ENCODE measurements at places on chromosomes 7 and 10.

DNA sequence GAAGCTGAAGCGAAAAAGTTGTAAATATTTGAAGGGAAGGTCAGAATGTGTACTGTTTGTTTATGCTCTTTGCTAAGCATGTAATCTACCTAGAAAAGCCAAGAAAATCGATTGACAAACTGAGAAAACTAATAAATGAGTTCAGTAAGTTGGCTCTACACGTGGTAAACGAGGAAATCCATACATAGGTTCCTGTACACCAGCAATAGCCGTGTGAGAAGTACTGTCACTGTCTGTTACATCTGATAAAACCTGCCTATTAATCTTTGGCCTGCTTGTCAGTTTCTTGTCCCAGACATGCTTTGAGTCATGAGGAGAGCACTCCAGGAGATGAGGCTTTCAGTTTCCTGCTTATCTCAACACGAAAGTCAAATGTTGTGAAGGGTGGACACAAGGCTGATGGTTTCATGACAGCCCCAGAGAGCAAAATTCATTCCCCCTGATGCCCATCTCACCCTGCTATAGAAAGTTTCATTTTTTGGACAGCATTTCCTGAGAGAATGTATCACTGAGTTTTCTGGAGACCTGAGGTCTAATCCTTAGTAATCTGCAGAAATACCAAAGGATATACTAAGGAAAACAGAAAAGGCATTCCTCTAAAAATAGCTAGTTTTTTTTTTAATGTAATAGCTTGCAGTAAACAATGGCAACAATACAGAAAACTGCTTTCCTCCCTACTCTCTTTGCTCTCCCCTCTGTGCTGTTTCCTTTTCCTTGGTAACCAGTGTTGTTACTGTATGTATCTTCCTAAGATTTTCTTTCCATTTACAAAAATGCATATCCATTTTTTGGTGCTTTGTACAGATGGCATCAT lies 18.8 kb downstream of the BMPR1A start:
- no peak for DNase-seq

- DNase-seq = no peak
Observed at GRCh38 chr7:1668396-1669063, 1.5 kb upstream of the ELFN1 start.

DNA sequence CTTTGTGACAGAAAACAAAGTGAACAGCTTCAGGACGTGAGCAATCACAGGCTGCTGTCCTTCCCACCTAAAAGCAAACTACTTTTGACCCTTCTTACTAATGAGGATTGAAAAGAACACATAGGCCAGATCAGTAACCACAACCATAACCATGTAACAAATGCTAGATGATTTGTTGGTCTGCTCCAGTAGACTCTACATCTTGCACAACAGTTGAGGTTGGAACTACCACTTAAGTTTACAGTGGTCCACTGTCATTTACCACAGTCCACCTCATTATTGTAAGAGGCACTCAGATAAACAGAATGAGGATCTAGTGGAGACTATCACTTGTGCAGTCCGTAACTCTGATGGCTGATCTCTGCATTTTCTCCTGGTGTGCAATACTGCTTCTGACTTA lies 27.8 kb downstream of the NET1 start:
- no peak for DNase-seq

DNA sequence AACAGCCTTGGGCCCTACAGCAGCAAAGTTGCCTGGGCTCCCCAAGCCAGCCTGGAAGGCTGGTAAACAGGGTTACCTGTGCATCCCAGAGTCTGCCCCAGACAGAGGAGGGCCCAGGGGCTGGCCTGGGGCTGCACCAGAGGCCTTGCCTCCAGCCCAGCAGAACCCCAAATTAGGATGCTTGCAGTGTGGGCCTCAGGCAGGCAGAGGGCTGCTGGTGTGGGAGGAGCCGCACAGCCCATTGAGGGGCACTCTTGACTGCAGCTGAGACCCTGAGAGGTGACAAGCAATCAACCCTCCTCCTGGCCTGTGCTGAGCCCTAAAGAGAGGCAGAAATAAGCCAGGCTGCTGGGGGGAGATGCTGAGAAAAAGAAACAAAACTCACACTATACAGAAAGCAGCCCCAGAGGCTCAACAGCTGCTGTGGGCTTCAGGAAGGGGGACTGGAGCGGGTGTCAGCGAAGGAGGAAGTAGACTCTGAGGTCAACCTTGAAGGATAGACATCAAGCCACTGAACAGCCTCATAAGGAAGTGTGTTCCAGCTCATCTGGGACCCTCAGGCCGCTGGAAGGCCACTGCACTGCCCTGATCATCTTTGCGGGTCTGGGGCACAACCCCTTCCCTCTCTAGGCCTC lies 6.6 kb downstream of the AIFM2 start:
- DNase-seq = no peak

- DNase-seq = no peak
Observed at GRCh38 chr7:153642989-153643388, 409.2 kb upstream of the DPP6 start.

GRCh38 chr7:124752310-124752709 lies 13.3 kb downstream of the GPR37 start:
- no peak for DNase-seq

DNA sequence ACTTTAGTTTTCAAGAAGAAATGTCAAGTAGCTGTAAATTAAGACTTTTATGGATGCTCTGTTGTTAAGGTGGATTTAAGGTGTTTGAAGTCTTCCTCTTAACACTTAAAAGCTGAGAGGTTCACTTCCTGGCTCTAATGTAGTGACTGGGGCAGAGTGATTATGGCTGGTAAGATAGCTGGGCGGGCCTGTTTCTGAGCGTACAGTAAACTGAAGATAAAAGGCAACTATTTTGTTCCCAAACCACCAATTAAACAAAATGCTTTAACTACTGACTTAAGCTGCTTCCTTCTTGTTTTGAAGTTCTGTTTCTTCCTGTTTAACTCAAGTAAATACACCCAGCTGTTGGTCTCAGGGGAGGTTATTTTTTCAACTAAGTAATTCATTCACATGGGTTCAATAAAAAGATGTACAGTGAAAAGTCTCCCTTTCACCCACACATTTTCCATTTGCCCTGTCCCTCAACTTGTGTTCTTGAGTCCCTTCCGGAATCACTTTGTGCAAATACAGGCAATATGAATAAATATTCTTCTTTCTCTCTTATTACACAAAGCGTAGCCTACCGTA lies 19.3 kb downstream of the VWA2 start:
- no peak for DNase-seq

- DNase-seq = no peak
Observed at GRCh38 chr10:92244796-92245195, 46.1 kb downstream of the CPEB3 start.

DNA sequence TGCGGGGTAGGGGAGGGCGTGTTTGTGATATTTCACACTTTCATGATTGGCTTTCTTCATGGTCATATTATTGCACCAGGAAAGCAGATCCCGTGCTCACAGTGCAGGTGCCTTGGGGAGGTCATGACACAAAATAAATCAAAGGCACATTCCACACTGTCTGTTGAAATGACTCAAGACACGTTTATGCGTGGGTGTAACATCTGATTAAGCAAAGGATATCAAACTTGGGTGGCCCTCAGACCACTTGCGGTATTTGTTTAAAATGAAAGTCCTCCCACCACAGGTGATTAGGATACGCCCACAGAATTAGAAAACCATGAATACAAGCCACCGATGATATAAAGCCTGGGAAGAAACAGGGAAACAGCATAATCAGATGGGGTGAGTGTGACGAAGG lies 51.1 kb downstream of the SVIL start:
- DNase-seq = no peak

GRCh38 chr10:86221442-86222335 lies 144.9 kb downstream of the GRID1 start:
- no peak for DNase-seq

DNA sequence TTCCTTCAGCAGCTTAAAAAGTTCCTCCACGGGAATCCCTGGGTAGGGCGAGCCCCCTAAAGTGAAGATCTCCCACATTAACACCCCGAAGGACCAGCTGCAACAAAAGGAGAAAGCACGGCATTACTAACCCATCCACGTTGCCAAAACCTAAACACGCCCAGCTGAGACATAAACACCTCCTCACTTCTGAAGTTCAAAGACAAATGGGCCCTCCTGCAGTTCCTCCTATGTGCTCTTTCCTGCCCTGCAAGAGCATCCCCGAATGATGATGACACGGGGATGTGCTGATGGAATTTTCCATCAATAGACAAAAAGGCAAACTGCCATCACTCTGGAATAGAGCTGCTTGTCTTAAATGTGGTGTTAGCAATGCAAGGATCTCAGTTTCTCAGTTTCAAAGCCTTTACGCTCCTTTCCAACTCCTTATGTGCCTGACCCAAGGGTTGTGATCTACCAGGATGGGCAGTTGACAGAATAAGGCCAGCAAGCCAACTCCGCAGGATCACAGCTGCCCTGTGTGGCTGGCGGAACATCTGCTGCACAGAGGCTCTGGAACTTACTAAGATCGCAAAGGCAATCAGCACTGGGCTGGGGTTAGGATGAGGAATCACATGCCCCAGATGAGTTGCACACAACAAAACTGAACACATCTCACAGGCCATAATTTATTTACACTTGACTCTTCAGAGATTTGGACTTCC lies 112.7 kb downstream of the FGFR2 start:
- no peak for DNase-seq

DNA sequence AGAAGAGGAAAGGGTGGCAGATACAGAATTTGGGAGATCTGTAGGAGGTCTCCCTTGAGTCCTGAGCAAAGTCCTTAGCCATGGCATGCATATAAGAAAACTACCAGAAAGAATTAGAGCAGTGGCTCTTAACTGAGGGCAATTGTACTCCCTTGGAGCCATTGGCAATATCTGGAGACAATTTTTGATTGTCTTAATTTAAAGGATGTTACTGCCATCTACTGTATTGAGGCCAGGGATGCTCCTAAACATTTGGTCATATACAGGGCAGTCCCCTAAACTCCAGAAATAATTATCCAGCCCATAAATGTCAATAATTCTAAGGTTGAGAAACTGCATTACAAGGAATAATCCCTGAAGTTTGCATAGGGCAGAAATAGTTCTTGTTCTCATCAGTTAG lies 136.4 kb upstream of the ODAD2 start:
- no peak for DNase-seq

DNA sequence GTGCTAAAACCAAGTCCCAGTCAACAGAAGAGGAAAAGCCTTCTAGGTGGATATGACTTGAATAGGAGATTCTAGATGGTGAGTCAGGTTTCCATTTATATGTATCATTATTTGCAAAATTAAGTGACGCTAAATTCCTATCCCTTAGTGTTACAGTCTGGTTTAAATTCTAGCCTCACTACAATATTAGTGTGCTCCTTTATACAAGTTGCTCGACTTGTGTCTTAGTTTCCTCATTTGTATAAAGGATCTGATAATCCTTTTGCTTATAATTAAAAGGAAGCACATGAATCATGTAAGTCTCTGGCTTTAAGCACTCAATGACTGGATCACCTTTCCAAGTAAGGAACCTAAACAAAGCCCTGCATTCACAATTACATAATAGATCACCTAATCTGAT lies 105.7 kb downstream of the SVOPL start:
- DNase-seq = no peak

GRCh38 chr10:59754951-59755350 lies 1.7 kb upstream of the MRLN start:
- no peak for DNase-seq

DNA sequence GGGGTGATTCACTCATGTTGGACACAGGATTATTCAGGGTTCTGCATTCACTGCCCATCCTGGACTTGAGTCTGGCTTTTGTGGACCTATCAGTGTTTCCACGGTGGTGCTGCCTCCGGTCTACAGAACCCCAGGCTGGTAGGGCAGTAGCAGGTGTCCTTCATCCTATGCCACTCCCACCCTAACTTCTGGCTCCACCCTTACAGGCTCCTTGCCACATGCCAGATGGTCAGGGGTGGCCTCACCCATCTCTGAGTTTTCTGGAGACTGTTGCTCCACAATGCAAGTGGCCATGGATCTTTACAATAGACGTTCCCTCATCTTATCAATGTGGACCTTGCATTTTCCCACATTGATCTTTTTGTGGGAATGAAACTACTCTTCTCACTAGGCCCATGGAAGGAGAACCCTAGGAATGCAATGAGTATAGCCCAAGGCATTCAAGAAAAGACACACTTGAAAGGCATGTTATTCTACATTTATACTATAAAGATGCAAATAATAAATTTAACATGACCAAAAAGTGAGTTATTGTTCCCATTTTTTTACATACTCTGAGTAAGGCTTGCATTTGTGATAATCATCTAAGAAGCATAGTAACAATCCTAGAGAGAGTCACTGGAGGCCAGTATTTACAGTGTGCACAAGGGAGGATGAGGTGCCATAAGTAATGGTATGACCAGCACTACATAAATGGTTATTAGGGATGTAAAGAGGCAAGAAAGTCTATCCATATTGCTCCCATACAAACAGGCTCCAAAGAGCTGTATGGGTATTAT lies 57.4 kb upstream of the ADO start:
- DNase-seq = no peak

DNA sequence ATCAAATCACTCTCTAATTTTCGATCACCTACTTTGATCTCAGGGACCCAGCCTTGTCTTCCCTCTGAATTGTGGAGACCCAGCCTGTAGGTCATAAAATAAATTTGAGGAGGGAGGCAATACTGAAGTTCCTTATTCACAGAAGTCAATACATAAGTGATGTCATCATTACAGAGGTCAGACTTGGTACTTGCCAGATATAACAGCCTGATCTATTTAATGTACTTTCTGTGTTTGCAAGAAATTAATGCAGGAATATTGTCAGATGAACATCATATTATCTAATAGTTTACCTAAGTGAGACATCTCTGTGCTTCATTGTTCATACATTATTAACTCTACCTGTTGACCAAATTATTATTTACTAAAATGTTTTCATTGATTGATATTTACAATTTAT lies 105.6 kb downstream of the GPAM start:
- DNase-seq = no peak

- no peak for DNase-seq
Observed at GRCh38 chr10:33963729-33964128, 629.3 kb upstream of the NRP1 start.

GRCh38 chr10:110724116-110724921 lies 80.2 kb downstream of the RBM20 start:
- no peak for DNase-seq

GRCh38 chr10:13672548-13672947 lies 85.8 kb downstream of the PRPF18 start:
- no peak for DNase-seq

DNA sequence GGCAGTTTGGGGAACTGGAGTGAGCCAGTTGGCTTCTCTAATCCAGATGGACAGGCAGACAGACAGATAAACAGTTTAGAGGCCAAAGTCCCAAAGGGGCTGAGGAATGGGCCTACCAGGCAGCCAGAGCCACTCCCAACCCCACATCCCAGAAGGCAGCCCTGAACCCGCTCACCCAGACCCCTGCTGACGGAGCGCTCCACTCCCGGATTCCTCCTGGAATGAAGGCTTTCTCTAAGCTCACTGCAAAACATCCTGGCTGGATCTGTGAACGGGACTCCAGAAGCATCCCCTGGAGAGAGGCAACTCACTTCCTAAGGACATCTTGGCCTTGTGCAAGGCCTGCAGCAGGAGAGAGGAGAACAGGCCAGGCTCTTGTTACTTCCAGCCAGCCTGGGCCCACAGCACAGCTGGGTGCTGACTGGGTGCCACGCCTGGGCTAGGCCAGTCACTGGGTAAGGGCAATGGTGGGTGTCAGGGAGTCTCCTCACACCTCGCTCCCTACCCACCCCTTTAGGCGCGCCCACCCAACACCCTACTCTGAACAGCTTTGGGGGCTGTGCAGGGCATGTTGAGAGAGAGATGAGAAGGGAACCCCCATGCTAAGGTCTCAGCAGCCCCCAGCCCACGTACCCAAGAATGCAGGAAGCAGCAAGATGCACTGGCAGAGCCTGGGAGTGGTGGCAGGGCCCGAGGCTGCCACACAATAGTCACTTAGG lies 168.6 kb upstream of the ZMIZ1 start:
- no peak for DNase-seq

Data from caudate nucleus (tissue), 63 donors.